ENCODE measurements at places on chromosomes 2 and 18.

GRCh38 chr2:65778137-65778536, 345.7 kb upstream of the SPRED2 start:
- no peak for DNase-seq

DNA sequence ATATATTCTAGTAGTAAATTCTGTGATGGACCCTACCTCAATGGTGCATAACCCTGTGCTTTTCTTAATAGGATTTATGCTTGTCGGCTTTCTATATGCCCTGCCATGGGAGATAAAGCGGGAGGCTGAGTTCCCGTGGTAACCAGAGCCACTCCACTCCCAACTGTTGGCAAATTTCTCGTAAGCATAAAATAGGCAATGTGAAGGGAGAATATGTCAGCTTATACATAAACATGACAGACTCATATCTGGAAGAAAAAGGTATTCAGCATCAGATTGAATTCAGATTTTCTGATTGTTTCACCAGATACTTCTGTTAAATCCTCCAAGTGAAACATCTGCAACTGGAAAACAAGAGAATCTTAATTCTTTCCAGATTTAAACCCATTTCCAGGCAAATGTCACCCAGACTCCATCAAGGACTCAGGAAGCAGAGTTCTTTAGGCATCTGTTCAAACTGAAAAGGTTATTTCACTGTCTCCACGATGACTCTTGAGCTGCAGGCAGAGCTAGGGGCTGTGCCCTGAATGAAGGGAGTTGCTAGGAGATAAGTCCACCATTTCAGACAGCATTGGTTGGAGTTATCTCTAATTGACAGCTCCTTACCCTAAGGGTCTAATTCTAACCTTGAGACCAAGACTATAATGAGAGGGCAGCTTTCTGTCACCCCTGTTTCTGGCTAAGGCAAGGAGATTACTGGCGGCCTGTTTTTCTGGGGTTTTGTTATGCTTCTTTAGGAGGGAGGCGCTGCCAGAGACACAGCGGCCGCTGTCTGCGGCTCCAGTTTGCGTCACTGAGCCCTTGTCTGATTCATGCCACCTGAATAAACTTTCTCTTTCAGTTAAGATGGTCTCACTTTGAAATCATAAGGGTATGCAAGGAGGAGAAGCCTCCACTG, 381.3 kb downstream of the SOX11 start:
- peak; percentile 51 for DNase-seq

GRCh38 chr2:238224356-238225035, 15.3 kb downstream of the HES6 start:
- no peak for DNase-seq

DNA sequence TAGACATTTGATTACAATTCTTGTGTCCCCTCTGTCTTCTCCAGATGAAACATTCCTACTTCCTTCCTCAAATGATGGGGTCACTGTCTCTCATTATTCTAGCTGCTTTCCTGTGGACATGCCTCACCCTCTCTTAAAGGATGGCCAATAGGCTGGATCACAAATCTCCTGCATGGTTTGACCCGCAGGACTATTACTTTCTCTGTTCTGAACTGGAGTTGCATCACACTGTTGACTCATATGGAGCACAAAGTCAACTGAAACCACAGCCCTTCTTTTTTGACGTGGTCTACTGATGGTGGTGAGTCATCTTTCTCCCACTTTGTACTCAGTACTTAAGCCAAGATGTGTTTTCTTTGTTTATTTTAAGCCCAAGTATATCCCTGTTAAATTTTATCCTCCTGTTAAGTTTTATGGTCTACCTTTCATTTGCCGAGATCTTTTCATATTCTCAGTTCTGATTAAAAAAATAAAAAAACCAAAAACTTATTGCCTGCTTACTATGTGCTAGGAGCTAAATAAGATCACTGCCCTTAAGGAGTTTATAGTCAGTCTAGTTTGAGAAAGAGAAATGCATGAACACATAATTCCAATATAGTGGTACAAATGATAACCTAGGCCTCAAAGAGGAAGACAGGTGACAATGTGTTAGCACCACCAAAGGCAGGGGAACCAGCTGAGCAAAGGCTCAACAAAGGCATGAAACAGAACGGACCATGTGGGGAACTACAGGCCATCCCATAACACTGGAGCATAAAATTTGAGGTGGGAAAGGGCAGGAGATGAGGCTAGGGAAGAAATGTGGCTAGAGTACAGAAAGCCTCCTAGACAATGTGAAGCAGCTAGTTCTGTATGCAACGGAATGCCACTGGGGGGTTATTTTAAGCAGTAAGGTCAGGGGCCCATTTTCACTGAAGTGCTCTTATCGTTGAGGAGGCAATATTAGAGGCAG, 67.6 kb upstream of the ZFP36L2 start:
- peak; percentile 98 for DNase-seq

GRCh38 chr2:39217192-39217550, 26.6 kb downstream of the CDKL4 start:
- DNase-seq: no peak

DNA sequence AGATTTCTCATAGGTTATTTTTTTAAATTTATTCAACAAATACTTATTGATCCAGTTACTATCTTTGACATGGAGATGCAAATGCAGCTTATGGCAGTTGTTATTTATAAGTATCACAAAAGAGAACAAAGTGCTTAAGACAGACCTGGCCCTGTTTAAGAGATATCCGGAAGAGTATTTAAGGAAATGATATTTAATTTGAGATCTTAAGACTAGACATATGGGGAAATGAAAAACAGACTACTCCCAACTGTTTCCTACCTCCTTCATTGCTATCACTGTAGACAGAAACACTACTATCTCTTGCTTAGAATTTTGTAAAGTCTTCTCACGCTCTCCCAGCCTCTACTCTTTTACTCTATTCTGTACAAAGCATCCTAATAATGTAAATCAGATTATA, 36.0 kb downstream of the RPRD1A start:
- no peak for DNase-seq

GRCh38 chr2:162126111-162126519, 25.9 kb downstream of the GCG start:
- peak; percentile 25 for DNase-seq

- DNase-seq: no peak
Measured at GRCh38 chr2:25265802-25266201, 75.9 kb downstream of the DNMT3A start.

GRCh38 chr2:237581751-237582746, 8.5 kb downstream of the RAB17 start:
- peak; percentile 80 for DNase-seq
